ENCODE measurements at places on chromosomes 6 and 20.

GRCh38 chr6:14589175-14589574, 471.6 kb downstream of the CD83 start:
- DNase-seq, result peak; percentile 70

DNA sequence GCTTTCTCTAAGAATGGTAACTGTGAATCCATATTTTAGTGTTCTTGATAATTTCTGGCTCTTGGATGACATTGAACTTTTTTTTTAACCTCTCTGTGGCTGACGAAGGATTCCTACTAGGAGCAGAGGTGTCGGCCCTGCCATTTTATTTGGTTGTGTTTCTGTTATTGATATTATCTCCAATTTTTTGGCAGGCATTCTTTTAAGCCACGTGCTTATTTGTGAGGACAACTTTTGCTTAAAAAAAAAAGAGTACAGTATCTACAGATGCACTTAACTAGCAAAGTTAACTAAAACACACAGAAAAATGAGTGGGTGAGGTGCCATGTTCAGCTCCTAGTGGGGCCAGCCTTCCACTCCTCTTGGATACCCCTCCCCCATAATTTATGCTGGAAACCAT, 1.1 kb downstream of the FANCE start:
- no peak for DNase-seq

GRCh38 chr20:46959081-46959692, 64.5 kb downstream of the EYA2 start:
- DNase-seq, result no peak

DNA sequence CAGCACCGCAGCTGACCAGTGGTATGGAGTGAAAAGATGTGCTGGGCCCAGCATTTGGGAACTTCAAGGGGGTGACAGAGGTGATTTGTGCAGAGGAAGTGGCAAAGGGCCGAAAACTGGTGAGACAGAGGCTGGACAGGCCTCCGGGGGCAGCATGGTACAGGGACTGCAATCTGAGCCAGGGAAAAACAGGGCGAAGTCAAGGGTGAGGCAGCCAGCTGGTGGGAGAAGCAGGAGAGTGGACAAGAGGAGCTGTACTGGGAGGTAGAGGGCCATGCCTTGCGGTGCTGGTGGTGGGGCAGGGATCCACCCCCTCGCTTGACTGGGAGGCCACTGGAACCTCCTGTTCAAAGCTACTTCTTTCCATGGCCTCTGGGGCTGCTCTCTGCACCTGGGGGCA, 7.3 kb upstream of the GFRA4 start:
- DNase-seq, result no peak

GRCh38 chr6:122323361-122323760, 76.1 kb upstream of the HSF2 start:
- DNase-seq, result no peak

Data from skin of body (tissue), 3 donors.